ENCODE measurements at places on chromosomes 1 and 21.

GRCh38 chr1:164640686-164641352 is 81.8 kb downstream of the PBX1 start:
- DNase-seq, result no peak

DNA sequence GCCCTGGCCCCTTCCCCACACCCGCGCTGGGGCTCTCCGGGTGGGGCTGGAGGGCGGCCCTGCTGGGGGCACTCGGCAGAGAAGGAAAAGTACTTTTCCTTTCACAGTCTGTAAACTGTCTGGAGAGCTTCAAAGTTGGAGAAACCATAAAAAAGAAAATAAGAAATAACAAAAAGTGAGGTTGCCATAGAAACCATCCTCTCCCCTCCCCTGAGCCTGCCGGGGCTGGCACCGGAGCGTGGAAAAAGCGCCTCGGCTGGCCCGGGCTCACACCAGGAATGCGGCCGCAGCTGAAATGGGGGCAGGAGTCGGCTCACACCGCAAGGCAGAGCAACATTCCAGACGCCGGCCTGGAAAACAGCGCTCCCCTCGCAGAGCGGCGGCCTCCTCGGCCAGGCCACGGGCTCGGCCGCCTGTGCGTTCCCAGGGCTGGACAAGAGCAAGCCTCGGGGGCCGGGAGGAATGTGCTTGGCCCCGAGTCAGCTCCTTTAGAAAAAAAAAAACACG is 69.2 kb downstream of the MORN1 start:
- DNase-seq, result no peak

GRCh38 chr1:87330057-87330884 is 1.6 kb downstream of the LMO4 start:
- DNase-seq, result no peak

DNA sequence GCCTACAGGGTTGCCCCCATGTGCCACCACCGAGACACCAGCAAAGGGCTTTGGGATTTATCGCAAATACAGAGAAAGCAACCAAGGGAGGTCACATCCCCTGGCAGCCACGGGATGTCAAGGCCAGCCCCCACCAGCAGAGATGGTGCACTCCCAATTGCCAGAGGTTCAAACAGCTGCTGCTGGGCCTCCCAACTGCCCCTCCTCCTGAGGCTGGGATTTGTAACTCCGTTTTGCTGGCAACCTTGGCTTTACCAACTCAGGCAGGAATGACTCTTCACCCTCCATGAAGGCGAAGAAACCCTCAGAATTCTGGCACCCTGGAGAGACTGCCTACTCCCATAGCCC is 11.6 kb downstream of the TMEM53 start:
- DNase-seq, result no peak

- DNase-seq, result no peak
Observed at GRCh38 chr1:101262630-101263348, 26.0 kb downstream of the S1PR1 start.

GRCh38 chr1:112673592-112674439 is 643 bp upstream of the MOV10 start:
- no peak for DNase-seq

DNA sequence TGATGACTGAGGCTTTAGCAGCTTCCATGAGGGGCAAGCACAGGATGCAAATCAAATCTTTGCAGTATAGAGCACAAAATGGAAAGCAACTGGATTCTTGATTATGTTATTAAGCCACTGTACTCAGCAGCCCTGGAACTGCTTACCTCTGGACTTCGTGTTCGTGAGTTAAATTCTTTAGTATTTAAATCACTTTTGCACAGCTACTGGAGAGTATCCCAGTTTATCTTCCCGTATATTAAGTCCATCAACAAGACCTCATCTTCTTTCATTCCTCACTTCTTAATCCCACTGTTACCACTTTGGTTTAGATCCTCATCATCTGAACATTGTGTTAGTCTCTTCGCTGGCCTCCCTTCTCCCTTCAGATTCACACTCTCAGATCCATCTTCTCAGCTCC is 108.9 kb downstream of the GREM2 start:
- no peak for DNase-seq

- DNase-seq, result peak; percentile 65
Observed at GRCh38 chr1:202235856-202236837, 42.5 kb downstream of the LGR6 start.

- DNase-seq, result peak; percentile 61
Observed at GRCh38 chr1:240122639-240123613, 31.2 kb downstream of the FMN2 start.

GRCh38 chr1:12467570-12468286 is 150.3 kb downstream of the DHRS3 start:
- DNase-seq, result no peak

Data from NCI-H187 treated with DMSO at 0.1 percent for 48 hours (cell line).